NCI-H460 (cell line): ENCODE measurements at places on chromosomes 6 and 20. TPM values are rescaled to one million over a fixed set of nuclear protein-coding genes. Genes with fewer than 3 reads are reported as not detected.

- no peak for DNase-seq
These were observed 93.6 kb upstream of the SSTR4 start for GRCh38 chr20:22941550-22941949.

- no peak for DNase-seq
These were observed 10.1 kb upstream of the CALHM6 start for GRCh38 chr6:116450769-116451740.

DNA sequence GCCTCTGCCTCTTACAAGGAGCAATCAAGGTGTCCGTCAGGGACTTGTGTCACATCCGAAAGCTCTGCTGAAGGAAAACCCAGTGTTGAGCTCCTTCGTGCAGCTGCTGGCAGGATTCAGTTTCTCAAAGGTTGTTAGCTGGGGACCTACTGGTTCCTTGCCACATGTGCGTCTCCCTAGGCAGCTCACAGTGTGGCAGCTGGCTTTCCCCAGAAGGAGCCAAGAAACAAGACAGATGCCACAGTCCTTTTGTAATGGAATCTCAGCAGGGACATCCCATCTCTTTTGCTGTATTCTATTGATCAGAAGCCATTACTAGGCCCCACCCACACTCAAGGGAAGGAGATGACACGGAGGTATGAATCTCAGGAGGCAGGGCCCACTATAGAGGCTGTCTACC lies 488.8 kb downstream of the CD83 start:
- DNase-seq: no peak

DNA sequence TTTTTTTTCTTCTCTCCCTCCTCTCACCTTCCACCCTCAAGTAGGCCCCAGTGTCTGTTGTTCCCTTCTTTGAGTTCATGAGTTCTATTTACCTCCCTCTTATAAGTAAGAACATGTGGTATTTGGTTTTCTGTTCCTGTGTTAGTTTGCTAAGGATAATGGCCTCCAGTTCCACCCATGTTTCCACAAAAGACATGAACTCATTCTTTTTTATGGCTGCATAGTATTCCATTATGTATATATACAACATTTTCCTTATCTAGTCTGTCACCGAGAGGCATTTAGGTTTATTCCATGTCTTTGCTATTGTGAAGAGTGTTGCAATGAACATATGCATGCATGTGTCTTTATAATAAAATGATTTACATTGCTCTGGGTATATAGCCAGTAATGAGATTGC lies 147.9 kb downstream of the PDE7B start:
- no peak for DNase-seq

The RFX6 gene
- not detected in 2 replicates for total RNA-seq

The DUSP15 gene
- not detected in 2 replicates for total RNA-seq

The ACSS1 gene
- total RNA-seq: 1.4 and 2.8 TPM in 2 replicates

- no peak for DNase-seq
These were observed 91.2 kb upstream of the SIRPA start for GRCh38 chr20:1803932-1804501.

GRCh38 chr6:36110863-36111262 lies 19.4 kb upstream of the MAPK13 start:
- DNase-seq: no peak

GRCh38 chr6:31764198-31764597 lies 1.7 kb downstream of the SAPCD1 start:
- no peak for DNase-seq

The PTK6 gene
- total RNA-seq: 1.5 and 2.2 TPM in 2 replicates

- DNase-seq: no peak
These were observed 8.0 kb downstream of the PLCG1 start for GRCh38 chr20:41145317-41145716.

The ZNF165 gene
- 0.84 and 1.1 TPM in 2 replicates for total RNA-seq

The EBF4 gene
- total RNA-seq: 1.0 and 2.0 TPM in 2 replicates

The BPIFB1 gene
- total RNA-seq: not detected in 2 replicates

GRCh38 chr20:37270576-37271420 lies 9.2 kb upstream of the GHRH start:
- DNase-seq: no peak

DNA sequence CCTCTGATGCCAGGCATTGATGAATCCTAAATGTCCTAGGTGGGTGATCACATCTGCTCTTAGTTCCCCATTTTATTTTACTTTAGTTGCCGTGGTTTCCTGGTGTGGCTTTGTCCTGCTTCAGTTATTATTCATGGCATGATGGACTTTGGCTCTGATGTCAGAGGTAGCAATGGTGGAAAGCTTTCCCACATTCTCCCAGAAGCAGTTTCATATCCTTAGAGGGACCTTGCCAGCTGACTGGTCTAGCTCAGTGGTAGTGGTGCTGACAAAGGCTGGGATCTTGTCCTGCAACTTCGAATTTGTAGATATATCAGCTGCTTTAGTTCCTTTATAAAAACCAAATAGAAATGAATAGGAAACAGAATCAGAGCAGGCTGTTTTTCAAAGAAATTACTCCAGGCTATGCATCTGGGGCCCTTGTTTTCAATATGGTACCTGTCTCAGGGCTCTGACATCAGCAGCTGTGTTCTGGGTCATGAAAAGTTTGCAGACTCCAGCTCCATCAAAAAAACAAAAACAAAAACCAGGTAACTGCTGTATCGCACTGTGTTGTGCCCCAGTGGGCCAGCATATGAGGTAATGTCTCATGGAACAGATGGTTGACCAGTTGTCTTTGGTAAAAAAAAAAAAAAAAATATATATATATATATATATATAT lies 133.7 kb downstream of the PLCB4 start:
- DNase-seq: no peak

GRCh38 chr20:24991897-24992486 lies 559 bp downstream of the APMAP start:
- no peak for DNase-seq

The SLX4IP gene
- total RNA-seq: 6.6 and 7.5 TPM in 2 replicates

GRCh38 chr6:111306104-111306888 lies 176.7 kb downstream of the REV3L start:
- no peak for DNase-seq

DNA sequence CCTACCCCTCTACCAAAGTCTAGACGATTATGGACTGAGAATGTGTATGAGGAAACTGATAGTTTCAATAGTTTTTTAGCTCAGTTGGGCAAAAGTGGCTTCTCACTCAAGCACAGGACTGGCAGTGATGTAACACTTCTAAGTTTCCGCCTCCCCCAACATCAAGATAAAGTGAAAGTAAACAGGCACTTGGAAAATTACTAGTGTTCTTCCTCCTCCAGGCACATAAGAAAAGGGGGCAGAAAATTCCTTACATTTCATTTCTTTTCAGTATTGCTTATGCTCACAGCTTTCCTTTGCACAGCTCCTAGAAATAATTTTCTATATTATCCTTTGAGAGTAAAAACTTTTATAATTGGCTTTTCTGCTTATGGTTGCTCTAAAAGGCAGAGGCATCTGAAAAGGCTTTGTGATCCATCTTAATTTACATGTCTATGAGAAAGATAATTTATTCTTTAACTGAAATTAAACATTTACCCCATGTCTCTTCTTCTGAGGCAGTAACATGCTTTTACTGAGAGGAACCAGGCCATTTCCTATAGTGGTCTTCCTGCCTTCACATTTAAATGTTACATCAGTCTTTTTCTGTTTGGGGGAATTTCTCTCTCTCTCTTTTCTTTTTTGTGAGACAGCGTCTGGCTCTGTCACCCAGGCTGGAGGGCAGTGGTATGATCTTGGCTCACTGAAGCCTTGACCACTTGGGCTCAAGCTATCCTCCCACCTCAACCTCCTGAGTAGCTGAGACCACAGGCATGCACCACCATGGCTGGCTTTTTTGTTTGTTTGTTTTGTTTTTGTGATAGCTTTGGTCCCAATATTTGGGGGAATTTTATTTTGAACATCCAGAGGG lies 65.0 kb upstream of the EEF1A1 start:
- DNase-seq: peak; percentile 66

The RSPO4 gene
- total RNA-seq: not detected in 2 replicates

GRCh38 chr6:6350696-6351095 lies 30.2 kb upstream of the F13A1 start:
- no peak for DNase-seq

DNA sequence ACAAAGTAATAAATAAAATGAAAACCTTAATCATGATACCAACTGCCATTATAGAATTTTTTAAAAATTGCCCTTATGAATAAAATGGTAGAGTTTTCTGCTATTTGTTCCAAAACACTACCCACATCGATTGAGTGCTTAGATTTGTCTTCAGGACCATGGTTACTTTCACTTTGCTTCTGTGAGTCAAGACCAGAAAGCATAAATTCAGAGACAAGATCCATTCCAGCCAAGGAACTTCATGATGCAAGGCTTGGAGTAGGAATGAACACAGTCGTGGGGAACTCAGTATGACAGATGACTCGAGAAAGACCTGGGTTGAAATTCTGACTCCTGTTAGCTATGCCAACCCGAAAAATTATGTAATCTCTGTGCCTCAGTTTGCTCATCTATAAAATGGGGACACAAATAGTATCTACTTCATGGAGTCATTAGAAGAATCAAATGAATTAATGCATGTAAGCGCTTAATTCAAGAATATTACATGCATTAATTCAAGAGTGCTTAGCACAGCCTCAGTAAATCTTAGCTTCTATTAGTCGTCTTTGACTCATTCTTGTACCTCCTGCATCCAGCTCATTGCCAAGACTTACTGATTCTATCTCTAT lies 72.5 kb upstream of the MYLIP start:
- DNase-seq: no peak

GRCh38 chr6:88072462-88072861 lies 24.8 kb downstream of the SPACA1 start:
- no peak for DNase-seq

- no peak for DNase-seq
These were observed 36.5 kb downstream of the TAB2 start for GRCh38 chr6:149354009-149354408.

- no peak for DNase-seq
These were observed 136.0 kb upstream of the PRND start for GRCh38 chr20:4585758-4586157.

DNA sequence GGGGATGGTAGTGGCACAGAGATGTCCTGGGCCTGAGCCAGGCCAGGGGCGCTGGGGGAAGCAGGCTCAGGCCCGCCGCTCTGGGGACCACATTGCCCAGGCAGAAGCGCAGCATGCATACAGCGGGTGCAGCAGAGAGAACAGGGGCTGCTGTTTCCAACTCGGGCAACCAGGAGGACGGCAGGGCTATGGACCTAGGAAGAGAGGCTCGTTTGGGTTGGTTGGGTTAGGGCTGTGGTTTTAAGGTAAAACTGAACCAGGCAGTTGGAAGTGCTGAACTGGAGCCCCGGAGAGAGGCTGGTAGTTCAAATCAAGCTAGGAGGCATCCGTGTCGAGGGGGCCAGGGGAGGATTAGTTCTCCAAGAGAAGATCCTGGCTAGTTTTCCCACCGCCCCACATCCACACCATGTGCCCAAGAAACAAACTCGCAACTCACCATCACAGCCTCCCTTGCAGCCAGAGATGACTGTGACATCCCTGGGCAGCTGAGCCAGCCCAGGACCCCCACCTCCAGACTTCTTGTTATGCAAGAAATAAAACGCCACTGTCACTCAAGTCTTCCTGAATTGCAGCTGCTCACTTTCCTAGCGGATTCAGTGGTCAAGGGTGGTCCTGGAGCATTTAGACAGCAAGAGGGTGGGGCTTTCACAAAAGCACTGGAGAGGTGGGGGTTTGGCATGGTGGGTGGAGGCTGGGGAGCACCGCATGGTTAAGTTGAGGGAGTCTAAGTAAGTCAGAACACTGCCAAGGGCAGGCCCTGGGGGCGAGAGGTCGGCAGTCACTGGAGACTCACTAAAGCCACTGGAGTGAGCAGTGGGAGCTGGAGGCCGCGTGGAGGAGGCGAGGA lies 161.2 kb downstream of the GRM4 start:
- no peak for DNase-seq

The TRAPPC3L gene
- not detected in 2 replicates for total RNA-seq

DNA sequence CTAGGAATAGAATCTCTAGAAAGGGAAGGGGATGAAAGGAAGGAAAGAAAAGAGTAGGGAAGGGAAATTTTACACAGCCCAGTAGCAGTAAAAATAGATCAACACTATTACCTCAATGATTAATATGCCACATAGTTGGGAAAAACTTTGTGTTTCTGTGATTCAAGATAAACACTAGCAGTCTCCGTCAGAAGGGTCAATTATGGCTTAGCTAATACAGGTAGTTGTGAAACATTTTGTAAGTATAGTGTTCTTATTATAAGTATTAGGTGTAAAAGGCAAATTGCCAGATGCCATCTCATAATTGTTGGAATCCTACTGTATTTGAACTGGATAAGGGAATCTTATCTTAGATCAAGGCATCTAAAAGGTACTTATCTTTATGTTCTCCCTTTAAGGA lies 165.7 kb downstream of the MTFR2 start:
- DNase-seq: no peak

- no peak for DNase-seq
These were observed 694.9 kb downstream of the PRKN start for GRCh38 chr6:162032620-162033019.

DNA sequence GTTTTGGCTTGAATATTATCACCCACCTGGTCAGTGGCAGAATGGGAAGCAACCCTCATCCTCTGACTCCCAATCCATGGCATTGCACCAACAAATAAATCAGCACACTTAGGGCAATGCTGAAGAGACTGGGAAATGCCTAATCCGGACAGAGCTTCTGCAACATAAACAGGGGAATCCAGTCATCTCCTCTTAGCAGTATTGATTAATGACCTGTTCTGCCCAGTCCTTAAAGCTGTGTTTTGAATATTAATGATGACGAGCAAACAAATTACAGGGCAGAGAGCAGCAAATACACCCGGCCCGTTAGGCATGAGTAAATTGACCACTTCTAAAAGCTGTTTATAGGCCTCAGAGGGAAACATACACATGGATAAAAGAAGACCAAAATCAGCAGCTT lies 77.0 kb upstream of the B3GAT2 start:
- DNase-seq: no peak

GRCh38 chr6:116335612-116336215 lies 35.0 kb upstream of the DSE start:
- DNase-seq: no peak

The MRPS26 gene
- total RNA-seq: 78.4 and 82.0 TPM in 2 replicates

The PDYN gene
- not detected in 2 replicates for total RNA-seq
